Head of caudate nucleus (tissue), 42 donors: ENCODE measurements at places on chromosomes 1 and 21.

DNA sequence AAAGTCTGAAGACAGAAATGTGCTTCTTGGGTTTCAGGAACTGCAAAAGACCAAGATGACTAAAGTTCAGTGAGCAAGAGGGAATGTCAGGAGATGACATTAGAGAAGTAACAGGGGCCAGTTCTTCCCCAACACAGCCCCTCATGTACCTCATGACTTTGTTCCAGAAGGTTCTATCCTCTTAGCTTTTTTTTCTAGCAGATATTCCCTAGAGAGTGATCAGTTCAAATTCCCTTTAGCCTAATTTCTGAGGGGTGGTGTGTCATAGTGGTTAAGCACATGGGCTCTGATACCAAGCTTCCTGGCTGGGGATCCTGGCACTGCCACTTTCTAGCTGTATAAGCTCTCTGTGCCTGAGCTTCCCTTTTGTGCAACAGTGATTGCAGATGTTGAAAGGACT is 108.0 kb downstream of the LBR start:
- no peak for DNase-seq

GRCh38 chr1:200724064-200724463 is 14.6 kb upstream of the CAMSAP2 start:
- DNase-seq, result no peak

GRCh38 chr1:183460596-183460995 is 11.7 kb upstream of the SMG7 start:
- no peak for DNase-seq

- no peak for DNase-seq
Observed at GRCh38 chr1:91799159-91799558, 86.8 kb downstream of the TGFBR3 start.

- DNase-seq, result no peak
Observed at GRCh38 chr1:147897029-147897752, 5.4 kb upstream of the GJA8 start.

GRCh38 chr1:21503706-21504377 is 5.4 kb upstream of the ALPL start:
- DNase-seq, result no peak

- no peak for DNase-seq
Observed at GRCh38 chr1:45995298-45995697, 137.1 kb downstream of the PIK3R3 start.

DNA sequence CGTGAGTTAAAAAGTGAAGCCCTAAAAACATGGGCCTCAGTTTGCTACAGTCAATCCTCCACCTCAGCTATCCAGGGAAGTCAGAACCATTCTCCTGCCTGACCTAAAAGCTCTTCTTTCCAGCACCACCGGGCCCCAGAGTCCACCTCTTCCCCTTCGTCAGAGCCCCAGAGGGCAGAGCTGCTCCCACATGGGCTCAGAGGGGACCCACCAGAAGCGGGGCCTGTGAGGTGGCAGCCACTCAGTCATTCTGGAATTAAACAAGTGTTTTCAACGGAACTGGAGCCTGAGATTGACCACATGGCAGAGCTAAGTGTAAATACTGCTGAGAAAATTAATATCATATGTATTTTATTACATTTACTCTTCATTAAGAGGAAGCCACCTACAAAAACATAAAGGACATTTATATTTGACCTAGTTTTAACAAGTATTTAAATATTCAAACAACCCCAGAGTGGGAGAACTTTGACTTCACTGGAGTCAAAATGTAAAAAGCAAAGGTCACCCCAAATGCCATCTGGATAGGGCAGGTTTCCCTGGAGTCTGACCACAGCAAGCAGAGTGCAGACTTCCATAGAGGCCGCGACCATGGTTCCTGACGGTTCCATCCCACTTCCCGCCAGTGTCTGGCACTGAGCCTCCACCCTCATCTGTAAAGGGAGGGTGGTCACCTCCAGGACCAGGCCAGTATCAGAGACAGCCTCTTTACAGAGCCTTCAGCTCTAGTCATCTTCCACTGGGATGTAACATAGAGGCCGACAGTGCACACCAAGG is 1.8 kb downstream of the SUMO3 start:
- DNase-seq, result peak; percentile 39

DNA sequence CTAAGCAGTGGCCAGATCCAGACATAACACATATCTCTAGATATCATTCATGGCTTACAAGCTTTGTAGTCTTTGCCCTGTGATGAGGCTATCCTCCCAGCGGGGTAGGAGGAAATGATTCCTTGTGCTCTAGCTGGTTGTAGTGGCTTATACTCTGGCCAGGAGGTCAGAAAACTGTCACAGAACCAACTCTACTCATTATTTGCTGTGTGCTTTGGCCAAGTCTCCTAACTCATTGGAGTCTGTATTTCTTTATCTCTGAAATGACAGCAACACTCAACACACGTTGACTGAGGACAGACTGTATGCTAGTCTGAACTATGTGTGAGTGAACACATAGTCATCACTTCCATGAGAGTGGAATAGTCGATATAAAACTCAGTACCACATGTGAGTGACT is 116.7 kb upstream of the F3 start:
- no peak for DNase-seq

- no peak for DNase-seq
Observed at GRCh38 chr1:199741586-199741985, 285.9 kb upstream of the NR5A2 start.

- no peak for DNase-seq
Observed at GRCh38 chr1:150409504-150410362, 45.8 kb downstream of the RPRD2 start.

GRCh38 chr1:234746798-234747196 is 136.8 kb upstream of the IRF2BP2 start:
- DNase-seq, result no peak

- no peak for DNase-seq
Observed at GRCh38 chr1:23091545-23091944, 72.3 kb downstream of the KDM1A start.

- DNase-seq, result no peak
Observed at GRCh38 chr21:25420831-25421230, 186.4 kb downstream of the MRPL39 start.

GRCh38 chr1:55877437-55878232 is 662.5 kb upstream of the USP24 start:
- DNase-seq, result no peak

DNA sequence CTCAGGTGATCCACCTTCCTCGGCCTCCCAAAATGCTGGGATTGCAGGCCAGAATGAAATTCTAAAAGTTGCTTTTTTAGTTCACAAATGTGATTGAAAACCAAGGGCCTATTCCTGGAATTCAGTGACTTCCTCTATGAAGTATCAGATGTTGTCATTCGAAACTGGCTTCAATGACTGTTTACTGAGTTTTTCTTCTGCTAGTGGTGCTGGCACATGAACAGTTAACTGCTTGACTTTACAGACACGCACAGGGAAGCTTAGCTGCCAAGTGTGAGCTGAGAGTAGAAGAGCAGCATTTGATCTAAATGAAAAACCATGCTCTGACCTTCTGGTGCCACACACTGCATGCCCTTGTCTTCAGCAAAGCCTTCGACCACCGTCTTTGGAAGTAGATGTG is 32.8 kb upstream of the AJAP1 start:
- DNase-seq, result no peak

DNA sequence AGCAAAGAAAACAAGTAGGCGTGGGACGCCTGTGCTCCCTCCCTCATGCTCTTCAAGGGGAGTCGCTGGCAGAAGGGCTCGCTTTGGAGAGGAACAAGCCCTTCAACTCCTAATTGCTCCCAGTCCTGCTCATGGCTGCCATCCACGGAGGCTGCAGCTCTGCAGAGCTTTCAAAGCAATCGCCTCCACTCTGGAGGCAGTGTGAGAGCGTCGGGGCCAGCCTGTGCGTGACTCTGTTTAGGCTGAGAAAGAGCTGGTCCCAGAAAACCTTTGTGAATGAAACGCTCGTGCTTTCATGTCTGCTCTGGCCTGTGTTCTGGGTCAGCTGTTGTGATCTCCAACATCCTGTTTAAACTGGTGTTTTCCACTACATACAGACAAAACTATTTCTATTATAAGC is 23.9 kb upstream of the RUNX1 start:
- DNase-seq, result no peak

- DNase-seq, result no peak
Observed at GRCh38 chr1:92792340-92792782, 7.5 kb upstream of the EVI5 start.

- DNase-seq, result no peak
Observed at GRCh38 chr1:90922996-90923395, 98.8 kb downstream of the ZNF644 start.

DNA sequence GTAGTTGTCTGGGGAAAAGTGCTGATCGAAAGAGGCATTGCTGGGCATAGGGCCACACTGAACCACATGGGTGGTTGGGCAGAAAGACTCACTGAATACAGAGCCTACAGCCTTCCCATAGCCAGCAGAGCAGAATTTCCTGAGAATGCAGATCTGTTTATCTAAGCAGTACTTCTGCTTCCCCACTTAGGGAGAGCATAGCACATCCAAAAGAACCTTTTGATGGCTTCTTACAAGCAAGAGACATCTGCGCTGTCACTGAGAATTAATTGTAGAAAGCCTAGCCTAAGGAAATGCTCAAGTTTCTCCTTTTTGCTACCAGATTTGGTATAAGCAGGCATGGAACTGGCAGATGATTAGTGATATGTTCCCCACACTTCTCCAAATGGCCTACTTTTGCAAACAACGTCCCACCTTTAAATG is 13.0 kb upstream of the KLHDC8A start:
- peak; percentile 43 for DNase-seq

- no peak for DNase-seq
Observed at GRCh38 chr1:52520148-52520547, 32.7 kb downstream of the TUT4 start.

GRCh38 chr1:108042610-108043009 is 77.6 kb upstream of the VAV3 start:
- DNase-seq, result no peak

DNA sequence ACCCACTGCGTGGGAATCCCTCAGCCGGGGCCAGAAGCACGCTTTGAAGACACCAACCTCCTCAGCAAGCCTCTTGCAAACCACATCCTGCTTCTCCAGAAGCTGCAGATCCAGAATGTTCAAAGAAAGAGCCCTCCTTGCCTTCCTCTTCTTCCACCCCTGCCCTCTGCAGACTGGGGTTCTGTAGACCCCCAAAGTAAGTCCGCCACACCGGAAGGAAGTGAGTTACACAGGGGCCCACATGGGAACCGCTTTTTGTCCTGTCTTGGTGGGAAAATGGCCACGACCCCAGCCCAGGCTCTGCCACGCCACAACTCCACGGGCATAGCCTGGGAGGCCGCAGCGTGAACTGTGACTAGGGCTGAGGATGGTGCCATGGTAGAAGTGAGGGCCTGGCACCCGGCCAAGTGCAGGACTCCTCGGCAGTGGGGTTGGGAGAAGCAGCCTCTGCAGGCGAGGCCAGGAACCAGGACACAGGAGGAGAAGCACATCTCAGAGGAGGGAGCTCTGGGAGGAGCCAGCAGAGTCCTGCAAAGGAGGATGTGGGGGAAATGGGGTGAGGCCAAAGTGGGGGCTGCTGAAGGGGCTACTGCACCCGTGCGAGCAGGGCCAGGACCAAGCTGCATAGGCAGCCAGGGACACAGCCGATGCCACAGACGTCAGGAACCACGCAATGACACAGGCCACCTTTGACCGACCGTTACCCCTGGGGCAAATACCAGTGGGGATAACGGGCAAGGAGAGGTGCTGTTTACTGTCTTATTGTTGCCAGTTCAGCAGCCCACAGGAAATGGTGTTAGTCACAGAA is 30.9 kb downstream of the PDE9A start:
- DNase-seq, result no peak
